Adipocyte (in vitro differentiated cells): ENCODE measurements at places on chromosomes 13 and 19.

DNA sequence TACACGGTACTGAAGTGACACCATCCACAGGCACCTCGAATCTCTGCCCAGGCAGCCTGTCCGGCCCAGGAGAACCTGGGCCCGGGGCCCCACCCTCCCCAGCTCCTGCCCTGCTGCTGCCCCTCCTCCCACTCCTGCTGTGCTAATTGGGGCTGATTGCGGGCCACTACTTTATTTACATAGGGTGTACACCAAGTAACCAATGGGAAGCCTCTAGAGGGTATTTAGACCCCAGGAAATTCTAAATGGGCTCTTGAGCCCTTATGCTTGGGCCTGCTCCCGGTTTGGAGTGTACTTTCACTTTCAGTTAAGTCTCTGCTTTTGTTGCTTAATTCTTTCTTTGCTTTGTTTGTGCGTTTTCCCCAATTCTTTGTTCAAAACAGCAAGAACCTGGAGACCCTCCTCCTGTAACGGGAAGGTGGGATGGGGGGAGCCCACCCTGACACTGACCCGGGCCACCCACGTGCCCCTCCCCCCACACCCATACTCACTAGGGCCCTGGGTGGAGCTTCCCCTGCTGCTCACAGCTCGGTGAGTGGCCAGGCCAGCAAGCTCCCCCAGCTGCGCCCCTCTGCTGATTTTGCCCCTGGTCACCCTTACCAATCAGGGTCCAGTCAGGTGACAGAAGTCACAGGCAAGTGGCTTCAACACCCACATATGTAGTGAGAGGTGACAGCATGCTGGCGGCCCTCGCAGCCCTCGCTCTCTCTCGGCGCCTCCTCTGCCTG, 9.4 kb downstream of the SCGB2B2 start:
- DNase-seq, result peak; percentile 58

GRCh38 chr19:31283701-31284100, 65.5 kb downstream of the TSHZ3 start:
- DNase-seq, result no peak

DNA sequence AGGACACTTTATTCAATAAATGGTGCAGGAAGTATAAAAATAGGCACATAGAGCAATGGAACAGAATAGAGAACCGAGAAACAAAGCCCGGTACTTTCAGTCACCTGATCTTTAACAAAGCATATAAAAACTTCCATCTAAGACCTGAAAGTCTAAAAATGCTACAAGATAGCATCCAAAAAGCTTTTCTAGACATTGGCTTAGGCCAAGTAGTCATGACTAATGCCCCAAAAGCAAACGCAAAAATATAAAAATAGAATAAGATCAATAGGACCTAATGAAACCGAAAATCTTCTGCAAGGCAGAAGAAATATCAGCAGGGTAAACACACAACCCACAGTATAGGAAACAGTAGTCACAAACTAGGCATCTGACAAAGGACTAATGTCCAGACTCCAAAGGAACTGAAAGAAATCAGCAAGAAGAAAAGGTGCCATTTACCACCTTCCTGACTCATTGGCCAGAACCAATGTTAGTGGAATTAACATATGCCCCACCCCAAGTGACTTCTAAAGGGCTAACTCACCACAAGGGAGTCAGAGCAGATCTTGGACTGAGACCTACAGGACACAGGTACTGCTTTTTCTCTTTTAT, 40.8 kb upstream of the CEACAM21 start:
- no peak for DNase-seq

DNA sequence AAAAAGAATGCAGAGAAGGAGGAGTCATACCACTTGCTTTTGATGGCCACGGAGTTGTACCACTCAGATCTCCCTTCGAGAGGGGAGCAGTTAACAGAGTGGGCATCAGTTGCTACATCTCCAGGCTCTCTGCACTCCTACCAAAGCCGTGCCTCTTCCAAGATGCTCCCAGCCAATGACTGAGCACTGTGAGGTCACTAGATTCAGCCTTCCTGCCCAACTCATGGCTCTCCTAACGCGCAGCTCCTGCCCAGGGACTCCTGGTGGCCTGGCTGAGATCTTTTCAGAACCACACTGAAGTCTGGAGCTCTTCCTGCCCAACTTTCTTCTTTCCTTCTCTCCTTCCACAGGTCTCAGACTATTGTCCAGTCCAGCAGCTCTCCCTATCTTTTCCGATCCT, 66.7 kb downstream of the LHFPL6 start:
- DNase-seq, result no peak

DNA sequence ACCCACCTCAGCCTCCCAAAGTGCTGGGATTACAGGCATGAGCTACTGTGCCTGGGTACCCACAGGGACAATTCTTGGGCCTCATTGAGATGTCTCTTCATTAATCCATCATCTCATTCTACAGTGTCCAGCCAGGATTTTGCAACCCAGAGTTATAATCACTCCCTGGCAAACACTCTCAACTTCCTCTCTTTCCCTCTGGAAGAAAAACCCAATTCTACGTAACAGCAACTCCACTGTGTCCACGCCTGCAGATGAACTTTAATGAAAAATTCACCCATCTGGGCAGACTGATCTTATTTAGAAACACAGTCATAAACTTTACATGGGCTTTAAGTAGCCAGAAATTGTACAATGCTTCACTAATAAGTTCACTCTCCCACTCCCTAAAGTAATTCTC, 90.1 kb upstream of the ABCC4 start:
- DNase-seq, result no peak

- DNase-seq, result peak; percentile 13
Observed at GRCh38 chr19:3270902-3271301, 46.4 kb downstream of the CELF5 start.

GRCh38 chr19:37959665-37960114, 52.7 kb downstream of the SIPA1L3 start:
- no peak for DNase-seq

DNA sequence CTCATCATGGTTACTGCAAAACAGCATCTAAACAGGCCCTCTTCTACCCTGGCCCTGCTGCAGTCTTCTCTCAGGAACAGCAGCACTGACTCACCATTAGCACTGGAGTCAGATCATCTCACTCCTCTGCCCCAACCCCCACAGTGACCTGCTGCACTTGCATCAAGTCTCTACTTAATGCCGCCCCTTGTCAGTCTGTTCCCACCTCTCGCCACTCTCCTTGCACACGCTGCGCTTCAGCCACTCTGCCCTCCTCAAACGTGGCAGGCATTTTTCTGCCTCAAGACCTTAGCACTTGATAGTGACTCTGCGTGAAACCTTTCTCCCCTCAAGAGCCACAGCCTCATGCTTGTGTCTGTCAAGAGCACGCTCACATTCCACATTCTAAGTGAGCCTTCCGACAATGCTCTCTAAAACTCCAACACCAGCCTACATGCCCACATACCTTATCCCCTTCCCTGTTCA, 22.1 kb downstream of the MIPEP start:
- peak; percentile 25 for DNase-seq

DNA sequence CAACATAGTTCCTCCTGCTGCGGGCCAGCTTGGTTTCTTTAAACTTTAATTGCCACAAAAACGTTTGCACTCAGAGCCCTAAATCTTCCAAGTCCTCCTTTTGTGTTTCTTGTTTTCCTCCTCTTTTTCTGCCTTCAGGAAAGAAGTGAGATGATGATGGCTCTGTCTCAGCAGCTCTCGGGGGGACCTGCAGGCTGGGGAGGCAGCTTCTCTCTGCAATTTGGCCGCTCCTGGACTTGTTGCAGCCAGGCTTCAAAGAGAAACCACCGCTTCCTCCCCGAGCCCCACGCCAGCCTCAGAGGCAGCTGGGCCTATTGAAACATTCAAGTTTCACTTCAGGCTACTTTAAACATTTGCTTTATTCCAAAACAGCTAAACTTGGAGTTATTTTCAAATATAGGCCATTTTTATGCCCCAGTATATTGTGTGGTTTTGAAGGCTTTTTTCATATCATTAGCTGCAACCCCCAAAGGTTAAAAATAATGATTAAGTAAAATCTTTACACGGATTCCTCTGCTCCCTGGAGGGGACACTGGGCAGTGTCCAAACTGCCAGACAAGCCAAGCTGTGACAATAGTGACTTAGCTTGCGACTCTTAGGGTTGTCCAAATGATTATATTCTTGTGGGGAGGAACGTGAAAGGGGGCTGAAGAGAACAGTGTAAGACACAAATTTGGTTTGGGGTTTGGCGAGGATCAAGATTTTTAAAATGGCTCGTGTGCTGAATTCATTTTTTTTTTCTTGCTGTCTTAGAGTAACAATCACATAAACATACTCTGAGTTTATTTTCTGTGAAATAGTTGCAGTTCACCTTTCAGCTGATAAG, 330.8 kb downstream of the DLEU7 start:
- DNase-seq, result peak; percentile 73

GRCh38 chr13:107277911-107278310, 710.0 kb upstream of the ARGLU1 start:
- DNase-seq, result no peak

GRCh38 chr19:12687496-12688196, at the start of gene GNG14:
Gene GNG14, plus strand, starts transcription at chr19:12687998. Its CDS starts 51 bp downstream, at chr19:12688049.
- no peak for DNase-seq

- no peak for DNase-seq
Observed at GRCh38 chr19:50939596-50939995, 13.2 kb downstream of the KLK5 start.

DNA sequence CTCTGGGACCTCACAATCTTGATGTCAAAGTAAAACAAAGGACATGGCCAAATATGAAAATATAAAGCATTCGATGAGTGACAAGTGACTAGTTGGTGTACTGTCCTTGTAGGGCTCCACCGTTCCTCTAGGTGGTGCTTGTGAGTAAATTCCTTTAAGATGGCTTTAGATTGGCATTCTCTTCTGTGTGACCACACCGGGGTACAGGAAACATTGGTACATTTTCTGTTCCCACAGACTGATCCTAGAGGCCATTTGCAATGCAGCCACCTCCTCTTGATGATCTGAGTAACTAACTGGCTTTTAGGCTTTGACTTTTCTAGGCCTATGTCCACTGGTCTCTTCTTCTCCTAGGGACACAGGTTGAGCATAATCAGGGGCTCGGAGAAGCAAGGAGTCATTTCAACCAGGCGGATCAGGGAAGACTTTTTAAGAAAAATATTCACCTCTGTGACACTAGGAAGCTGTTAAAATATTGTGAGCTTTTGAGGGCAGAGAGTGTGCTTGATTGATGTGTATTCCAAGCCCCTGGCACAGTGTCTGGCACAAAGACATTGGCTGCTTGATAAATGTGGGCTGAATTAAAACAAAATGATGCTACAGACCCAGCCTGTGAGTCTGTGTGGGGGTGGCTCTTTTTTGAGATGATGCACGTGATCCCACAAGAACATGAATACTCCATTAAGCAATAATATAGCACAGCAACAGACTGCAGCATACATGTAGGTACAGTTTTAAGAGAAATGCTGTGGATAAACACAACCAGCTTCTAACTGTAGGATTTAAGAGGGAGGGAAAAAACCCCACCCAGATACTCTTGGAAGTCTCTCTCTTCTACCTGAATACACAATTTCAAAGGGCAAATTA, 21.0 kb downstream of the EPSTI1 start:
- DNase-seq, result no peak

GRCh38 chr19:3981373-3981735, 3.9 kb downstream of the EEF2 start:
- no peak for DNase-seq

DNA sequence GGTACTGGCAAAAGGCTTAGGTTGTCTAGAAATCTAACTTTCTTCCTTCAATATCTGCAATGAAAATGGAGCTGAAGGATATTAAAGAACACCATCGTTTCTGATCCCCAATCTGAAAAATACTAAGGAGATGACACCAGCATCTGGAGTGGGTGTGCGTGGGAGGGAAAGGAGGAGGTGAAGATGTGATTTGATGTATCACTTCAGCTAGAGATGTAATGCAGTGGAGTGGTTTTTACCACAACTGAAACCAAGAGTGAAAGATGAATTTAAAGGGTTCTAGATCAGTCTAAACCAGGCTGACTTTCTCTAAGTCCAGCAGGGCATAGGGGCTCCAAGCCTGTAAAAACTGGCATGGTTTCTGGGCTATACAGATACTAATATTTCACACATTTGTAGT, 148.4 kb downstream of the AKAP11 start:
- no peak for DNase-seq

GRCh38 chr13:65154661-65155447, 2075.3 kb downstream of the PCDH9 start:
- DNase-seq, result no peak

DNA sequence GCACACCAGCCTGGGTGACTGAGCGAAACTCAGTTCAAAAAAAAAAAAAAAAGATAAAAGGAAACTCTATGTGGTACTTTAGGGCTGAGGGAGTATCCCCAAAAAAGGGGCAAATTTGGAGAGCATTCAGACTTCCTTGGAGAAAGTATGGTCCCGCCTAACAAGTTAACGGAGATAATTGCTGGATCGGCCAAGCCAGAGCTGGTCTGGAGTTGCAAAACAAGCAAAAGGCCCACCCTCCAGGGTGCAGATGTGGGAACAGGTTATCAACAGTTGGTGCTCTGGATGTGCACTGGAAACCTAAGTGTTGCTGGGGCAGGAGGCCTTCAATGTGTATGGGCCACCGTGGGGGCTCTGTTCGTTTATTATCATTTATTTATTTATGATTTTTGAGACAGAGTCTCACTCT, 2.8 kb downstream of the IQCN start:
- DNase-seq, result peak; percentile 44

DNA sequence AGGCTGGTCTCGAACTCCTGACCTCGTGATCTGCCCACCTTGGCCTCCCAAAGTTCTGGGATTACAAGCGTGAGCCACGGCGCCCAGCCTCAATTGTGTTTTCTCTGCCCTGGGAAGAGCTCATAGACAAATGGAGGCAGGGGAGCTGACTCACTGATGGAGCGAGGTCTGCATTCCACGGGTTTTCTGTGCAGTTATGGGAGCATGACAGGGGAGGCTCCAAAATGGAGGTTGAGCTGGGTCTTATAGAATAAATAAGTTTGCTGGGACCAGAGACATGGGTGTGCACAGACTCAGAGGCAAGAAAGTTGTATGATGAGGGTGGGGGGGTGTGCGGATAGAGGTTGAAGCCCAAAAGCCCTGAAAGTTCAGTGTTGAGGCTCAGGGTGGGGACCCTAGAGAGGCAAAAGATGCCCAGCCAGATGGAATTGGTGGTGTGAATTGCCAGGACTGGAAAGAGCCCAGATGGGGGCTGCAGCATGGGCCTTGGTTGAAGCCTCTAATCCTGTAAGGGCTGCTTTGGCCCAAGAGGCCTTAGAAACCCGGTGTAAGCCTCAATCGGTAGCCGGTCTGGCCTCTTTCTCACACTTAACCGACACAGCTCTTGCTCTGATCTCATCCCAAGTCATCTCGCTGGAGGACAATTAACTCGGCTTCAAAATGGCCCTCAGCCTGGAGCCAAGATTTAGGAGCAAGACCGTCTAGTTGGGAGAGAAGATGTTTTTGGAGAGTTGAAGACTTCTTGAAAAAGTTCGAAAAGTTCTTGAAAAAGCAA, 1.9 kb downstream of the TPM4 start:
- DNase-seq, result peak; percentile 73

GRCh38 chr13:79675931-79676660, 195.1 kb downstream of the NDFIP2 start:
- no peak for DNase-seq

- no peak for DNase-seq
Observed at GRCh38 chr13:32430018-32430747, 2.3 kb upstream of the N4BP2L1 start.

- DNase-seq, result no peak
Observed at GRCh38 chr13:51612867-51613266, 28.6 kb downstream of the WDFY2 start.
